ENCODE measurements at places on chromosomes 1 and 21.

DNA sequence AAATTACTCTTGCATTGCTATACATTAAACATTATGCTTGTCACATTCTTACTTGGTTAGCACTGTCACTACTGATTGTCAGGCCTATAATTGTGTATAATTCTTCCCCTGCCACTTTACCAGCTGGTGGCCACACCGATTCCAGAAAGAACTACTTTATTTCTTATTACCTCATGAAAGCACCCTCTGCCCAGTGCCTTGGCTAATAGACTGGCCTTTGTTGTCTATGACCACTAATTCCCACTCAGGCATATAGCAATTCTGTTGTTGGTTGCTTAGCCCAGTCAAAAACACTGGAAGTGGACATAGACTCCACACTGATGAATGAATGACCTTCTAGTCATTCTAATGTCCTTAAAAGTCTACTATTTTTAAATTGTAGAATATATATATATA is 35.6 kb downstream of the MRPL39 start:
- no peak for DNase-seq

- peak; percentile 59 for DNase-seq
Measured at GRCh38 chr1:22673486-22674409, 20.7 kb downstream of the C1QB start.

DNA sequence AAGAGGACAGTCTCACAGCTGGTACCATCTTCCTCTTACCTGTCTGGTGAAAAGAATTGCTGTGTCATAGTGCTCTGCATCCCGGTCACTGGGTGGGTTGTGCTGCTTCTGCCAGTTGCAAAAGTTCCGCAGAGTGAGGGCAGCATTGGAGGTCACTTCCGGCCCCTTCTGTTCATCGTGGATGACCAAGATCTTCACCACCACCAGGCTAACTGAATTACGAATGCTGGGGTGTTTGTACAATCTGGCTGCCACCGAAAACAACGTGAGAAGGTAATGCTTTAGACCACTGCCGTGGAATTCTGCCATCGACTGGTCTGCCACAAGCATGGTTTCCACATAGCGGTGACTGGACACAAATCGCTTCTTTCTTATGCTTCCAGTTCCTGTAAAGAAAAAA is 2.9 kb downstream of the ADAMTS1 start:
- DNase-seq, result no peak

GRCh38 chr1:178300352-178300699 is 196.4 kb downstream of the CLEC20A start:
- DNase-seq, result no peak

DNA sequence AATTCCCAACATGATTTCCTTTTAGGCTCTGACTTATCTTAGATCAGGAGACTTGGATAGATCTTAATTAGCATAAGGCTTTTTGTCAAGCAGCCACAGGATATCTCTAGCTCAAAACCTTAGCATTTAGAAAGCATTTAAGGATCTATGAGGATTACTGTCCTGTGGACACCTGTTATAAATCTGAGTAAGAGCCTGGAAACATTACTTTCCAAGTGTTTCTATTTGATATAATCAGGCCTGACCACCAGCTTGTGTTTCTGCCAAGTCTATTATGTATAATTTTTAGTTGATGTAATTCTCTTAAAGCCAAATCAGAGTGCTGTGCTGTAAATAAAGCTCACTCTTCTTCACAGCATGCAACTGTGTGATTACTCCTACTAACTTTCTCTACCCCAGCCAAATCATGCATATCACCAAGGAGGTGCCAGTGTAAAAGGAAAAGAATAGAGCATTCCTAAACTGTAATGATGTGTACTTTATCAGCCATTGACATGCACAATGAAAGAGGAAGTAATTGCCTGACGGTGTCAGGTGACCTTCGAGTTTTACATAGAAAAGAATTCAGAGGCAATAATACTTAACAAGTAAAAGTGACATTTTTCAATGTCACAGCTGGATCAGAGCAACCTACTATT is 309.9 kb upstream of the PRMT6 start:
- DNase-seq, result no peak

- no peak for DNase-seq
Measured at GRCh38 chr1:226420897-226421296, 13.0 kb upstream of the PARP1 start.

- no peak for DNase-seq
Measured at GRCh38 chr1:116711263-116711840, 42.9 kb upstream of the CD2 start.

- DNase-seq, result no peak
Measured at GRCh38 chr1:15571266-15571665, 13.6 kb downstream of the AGMAT start.

GRCh38 chr1:85237613-85238012 is 21.8 kb downstream of the C1orf52 start:
- no peak for DNase-seq

DNA sequence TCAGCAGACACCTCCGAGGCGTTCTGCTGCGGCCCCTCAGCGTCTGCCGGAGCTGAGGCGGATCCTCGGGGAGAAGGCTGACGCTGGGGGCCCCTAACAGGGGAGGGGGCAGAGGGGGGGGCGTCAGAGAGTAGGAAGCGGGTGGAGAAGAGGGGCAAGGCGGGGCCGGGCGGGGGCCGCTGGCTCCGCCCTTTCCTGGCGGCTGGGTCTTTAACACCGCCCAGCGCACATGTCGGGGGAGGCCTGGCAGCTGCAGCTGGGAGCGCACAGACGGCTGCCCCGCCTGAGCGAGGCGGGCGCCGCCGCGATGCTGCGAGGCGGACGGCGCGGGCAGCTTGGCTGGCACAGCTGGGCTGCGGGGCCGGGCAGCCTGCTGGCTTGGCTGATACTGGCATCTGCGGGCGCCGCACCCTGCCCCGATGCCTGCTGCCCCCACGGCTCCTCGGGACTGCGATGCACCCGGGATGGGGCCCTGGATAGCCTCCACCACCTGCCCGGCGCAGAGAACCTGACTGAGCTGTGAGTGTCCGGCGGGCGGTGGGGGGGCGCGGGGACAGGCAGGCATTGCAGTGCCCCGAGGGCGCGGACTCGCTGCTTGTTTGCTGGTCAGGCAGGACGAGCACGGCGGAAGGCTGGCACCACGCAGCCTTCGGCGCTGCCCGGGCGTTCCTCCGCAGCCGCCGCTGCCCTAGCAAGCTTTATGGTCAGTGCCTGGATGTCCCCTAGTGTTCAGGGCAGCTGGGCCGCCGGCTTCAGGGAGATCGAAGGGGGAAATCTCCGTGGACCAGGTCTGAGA is at the start of gene NTRK1:
NTRK1 (plus strand) TSS at position 238 of the 796 bp plus-strand sequence; CDS start at position 308, 70 bp downstream.
- DNase-seq, result no peak

- no peak for DNase-seq
Measured at GRCh38 chr1:107264561-107264960, 123.7 kb downstream of the NTNG1 start.

- DNase-seq, result peak; percentile 27
Measured at GRCh38 chr1:178310685-178311105, 186.1 kb downstream of the CLEC20A start.

- DNase-seq, result no peak
Measured at GRCh38 chr1:203273869-203274602, 31.3 kb upstream of the BTG2 start.

GRCh38 chr1:29969576-29969975 is 733.3 kb downstream of the PTPRU start:
- DNase-seq, result no peak

GRCh38 chr1:221274373-221274772 is 395.1 kb downstream of the HLX start:
- no peak for DNase-seq

DNA sequence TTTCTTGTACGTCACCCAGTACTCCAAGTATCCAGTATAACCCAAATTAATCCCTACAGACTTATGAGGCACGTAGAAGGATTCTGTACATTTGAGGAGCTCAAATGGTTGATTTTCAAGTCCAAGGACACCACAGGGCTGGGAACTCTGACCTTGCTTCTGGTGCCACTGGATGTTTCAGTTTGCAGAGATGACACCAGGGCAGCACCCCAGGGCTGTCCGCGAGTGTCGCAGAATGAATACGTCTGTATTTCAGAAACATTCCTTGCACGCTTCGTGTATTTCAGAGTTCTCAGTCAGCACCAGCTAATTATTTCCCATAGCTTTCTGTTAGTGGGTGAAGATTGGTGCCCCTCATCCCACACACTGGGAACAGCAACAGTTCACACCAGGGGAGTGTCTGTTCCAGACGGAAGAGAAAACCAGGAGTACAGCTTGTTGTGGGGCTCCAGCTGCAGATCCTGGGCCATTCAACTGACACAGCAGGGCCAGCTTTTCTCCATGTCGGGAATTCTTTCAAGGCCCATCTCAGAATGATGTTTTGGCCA is 159.2 kb downstream of the RHOU start:
- no peak for DNase-seq

GRCh38 chr1:4328402-4329071 is 325.9 kb upstream of the AJAP1 start:
- DNase-seq, result no peak

DNA sequence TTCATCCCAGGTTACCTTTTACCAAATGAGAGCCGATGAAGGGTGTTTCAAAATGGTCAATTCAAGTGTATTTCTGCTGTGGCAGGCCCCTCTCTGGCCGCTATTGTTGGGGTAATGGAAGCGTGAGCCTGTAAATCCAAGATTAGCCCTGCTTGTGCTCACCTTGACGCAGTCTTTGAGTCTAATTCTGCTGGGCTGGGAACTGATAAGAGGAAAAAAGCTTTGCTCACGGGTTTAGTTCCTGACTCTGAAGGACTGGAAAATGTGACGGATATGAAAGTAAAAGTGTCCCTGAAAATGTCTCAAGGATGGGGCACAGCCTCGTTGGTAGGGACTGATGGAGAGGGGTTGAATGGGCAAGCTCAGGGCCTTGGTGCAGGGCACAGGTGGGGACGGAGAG is 125.9 kb upstream of the GALNT2 start:
- DNase-seq, result no peak

- DNase-seq, result peak; percentile 28
Measured at GRCh38 chr1:36609241-36610027, 126.7 kb upstream of the CSF3R start.

GRCh38 chr1:28815533-28816185 is 3.7 kb downstream of the OPRD1 start:
- no peak for DNase-seq

- DNase-seq, result no peak
Measured at GRCh38 chr1:225430301-225430700, 2.5 kb upstream of the LBR start.

- peak; percentile 23 for DNase-seq
Measured at GRCh38 chr21:25639551-25640201, 618 bp downstream of the JAM2 start.

- no peak for DNase-seq
Measured at GRCh38 chr1:14697353-14697752, 98.9 kb downstream of the KAZN start.

DNA sequence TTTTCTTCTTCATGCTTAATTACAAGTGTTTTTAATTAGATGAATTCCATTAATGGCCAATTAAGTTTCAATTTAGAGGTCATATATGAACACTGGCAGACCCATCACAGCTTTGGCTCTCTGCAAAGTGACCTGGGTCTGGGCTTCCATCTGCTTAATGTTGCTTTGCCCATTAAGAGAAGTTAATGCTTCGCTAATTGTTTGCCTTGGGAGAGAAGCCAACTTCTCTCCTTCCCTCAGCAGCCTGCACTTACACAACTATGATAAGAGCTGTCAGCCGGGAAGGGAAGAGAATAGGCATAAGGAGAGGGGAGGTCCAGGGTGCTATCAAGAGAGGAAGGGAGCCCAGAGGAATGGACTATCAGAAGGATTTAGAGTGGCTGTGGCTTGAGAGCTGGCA is 29.0 kb upstream of the CCDC190 start:
- DNase-seq, result no peak

- DNase-seq, result no peak
Measured at GRCh38 chr1:54324251-54325140, 81.7 kb downstream of the SSBP3 start.

DNA sequence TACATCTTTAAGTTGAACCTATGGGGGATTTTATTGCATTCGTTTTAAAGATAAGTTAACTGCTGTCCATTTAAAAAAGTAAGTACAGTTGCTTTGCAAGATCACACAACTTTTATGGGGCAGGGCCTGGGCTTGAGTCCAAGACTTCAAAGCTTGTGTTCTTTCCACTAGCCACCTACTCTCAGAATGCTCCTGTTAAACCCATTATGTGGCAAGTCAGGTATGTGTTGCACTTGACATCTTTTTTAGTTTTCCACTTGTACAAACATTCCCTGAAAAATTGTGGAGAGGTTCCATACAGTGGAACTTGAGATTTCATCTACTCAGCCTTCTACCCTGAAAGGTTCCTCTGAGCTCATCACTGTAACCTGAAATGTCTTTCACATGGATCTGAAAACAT is 235.5 kb upstream of the SGIP1 start:
- no peak for DNase-seq

DNA sequence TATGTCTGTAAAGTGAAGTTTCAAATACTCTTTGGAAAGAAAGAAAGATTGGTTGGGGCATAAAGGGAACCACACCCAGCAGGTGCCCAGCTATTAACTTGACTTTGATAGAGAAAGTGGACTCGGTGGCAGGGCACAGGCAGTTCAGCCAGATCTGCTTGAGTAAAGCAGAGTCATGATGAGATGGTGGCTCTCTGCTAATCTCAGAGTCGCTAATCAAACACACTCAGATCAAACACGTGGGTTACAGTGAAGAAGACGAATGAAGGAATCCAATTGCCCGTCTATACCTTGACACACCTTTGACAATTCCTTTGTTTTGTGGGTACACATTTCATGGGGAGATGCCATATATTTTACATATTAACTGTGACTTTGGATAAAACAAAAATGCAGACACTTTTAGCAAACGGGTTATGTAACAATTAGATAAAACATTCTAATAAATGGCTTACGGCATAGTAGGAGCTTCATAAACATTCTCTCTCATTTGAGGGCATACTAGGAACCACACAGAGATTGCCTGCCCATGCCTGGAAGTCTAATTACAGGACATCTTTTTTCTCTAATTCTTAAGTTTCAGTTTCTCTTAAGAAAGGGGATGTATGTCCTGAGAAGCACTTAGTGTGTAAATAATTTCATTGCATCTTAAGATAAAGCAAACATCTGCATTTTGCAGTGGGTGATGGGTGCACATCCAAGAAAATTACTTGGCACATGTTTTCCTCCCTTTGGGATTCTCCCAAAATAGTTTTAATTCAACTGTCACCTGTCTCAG is 7.2 kb downstream of the CBR1 start:
- DNase-seq, result no peak

DNA sequence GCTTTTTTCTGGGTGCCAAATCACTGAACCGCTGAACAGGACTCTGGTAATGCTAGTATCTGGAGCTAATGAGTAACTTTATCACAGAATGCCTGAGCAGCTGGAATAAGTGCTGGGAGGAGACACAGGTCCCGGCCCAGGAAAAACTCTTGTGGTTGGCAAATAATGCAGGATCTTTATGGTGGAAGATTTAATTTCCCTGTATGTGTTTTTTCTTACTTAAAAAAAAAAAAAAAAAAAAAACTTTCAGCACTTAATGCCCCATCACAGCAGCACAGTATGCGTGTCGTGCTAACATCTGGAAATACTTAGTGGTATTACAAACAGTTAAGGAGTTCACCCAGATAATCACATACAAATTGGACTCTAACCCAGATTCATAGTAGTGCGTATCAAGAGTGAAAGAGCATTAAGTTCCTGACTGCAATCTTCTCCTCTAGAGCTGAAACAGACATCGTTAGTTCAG is 220.7 kb downstream of the TOMM20 start:
- DNase-seq, result no peak

GRCh38 chr1:14292520-14292919 is 306.0 kb upstream of the KAZN start:
- no peak for DNase-seq

- no peak for DNase-seq
Measured at GRCh38 chr1:55700359-55701130, 485.4 kb upstream of the USP24 start.

Data from SW 1271 (cell line).